NCI-H1436 treated with DMSO at 0.1 percent for 48 hours (cell line): ENCODE measurements at places on chromosomes 1 and 21.

DNA sequence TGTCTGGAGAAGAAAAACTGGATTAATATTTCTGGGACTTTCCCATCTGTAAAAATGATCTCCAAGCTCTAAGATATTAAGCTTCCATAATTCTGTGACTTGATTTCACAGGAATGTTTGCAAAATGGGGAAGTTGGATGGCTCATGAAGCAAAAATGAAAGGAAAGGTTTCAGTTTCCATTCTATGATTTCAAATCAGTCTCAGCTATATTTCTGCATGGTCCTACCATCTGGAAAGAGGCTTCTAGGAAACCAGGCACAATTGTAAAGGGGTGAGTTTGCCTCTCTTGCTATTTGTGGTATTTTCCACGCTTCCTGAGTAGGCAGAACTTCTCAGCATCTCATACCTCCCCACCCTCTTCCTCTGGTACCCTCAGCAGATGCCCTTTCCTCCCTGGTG, 22.4 kb upstream of the ACTN2 start:
- DNase-seq = no peak

DNA sequence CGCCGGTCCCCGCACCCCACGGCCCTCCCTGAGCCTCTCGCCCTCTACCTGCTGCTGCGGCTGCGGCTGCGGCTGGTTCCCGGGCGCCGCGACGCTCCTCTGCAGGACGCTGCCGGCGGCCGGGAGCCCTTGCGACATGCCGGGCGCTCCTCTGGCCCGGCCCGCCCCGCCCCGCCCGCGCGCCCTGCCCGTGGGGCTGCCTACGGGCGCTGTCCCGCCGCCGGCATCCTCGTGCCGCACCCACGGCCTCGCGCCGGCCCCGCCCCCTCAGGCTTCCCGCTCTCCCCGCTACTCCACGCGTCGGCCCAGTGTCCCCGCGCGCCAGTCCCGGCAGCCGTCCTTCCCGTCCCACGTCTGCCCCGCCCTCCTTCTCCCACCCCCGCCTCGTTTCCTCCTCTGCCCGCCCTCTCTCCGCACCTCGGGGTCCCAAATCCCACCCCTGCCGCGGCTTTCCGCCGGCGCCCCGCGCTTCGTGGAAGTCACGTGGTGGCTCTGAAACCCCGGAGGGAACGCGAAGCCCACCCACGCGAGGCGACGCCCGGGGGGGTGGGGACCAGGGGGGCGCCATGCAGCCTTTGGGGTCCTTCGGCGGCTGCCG, at the start of gene BATF3:
TSS of gene BATF3 (minus strand) at position 216 of the 598 bp plus-strand sequence. CDS start at position 138, 78 bp downstream.
- no peak for DNase-seq

- no peak for DNase-seq
Measured at GRCh38 chr1:68409426-68409825, 40.3 kb downstream of the RPE65 start.

- DNase-seq = no peak
Measured at GRCh38 chr1:101238031-101238628, 1.3 kb downstream of the S1PR1 start.

GRCh38 chr1:214449371-214449770, 102.0 kb downstream of the PTPN14 start:
- DNase-seq = no peak

DNA sequence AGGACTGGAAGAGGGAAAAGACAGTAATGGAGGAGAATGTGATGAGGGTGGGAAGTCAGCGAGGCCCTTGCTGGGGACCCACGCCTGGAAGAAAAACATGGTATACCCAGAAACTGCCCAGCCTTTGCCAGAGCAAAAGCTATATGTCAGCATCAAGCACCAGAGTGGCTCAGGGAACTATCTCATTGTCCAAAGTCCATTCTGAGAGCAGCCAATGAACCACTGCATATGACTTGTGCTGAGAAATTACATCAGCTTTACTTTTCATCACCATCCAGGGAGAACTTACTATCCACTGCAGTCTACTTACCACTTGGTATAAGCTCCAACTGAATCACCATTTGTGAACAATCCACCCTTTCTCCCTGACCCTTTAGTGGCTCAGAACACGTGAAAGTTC, 148.1 kb downstream of the TTLL7 start:
- DNase-seq = no peak

DNA sequence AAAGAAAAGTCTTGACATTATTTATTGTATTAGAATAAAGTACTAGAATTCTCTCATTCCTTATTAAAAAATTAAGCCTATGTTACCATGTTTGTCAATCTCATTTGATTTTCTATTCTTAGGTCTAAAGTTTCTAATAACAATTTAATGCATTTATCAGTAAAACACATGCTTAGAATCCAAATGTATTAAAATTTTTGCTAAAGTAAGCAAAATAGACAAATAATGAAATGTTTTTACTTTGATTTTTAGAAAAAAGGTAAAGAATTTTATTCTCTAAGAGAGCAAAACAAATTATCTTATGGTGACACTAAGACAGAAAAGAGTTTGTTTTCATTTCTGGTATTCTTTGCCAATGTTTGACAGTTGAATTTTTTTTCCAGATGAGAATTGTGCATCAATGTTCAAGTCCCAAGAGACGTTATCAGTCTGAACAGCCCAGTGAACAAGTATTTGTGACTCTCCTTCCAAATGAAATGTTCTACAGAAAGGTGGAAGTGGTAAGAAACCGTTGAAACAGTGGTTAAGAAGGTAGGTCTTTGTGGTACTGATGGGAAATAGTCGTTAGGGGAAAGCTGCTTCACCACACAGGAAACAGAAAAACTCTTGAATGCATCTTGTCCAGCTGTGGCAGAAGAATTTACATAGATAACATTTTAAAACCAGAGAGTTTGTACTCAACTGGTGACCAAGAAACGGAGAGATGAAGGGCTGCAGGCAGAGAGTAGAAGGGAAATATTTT, 402.5 kb downstream of the PTPRC start:
- no peak for DNase-seq

DNA sequence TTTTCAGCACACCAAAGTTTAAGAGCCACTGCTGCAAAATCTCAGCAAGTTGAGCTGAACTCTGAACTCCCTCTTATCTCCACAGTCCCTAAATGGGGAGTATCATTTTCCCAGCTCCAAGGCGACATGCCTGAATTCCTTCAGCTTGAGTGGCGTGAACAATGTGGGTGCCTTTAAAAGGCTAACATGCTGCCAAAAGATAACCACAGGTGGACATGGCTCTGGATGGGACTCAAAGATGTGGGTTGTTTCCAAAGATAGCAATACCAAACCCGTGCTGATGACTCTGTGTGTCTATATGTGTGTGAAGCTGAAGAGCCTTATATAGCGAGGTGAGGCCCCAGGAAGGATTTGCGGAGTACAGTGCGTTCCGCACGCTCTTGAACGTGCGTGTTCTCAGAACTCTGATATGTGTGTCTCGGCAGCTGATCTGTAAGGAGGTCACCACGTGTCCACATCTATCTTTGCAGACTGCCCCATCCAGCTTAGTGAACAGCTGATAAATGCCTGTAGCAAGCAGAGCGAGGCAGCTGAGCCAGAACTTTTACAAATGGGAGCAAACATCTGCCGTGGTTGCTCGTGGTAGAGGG, 189.2 kb downstream of the DYRK1A start:
- DNase-seq = no peak

DNA sequence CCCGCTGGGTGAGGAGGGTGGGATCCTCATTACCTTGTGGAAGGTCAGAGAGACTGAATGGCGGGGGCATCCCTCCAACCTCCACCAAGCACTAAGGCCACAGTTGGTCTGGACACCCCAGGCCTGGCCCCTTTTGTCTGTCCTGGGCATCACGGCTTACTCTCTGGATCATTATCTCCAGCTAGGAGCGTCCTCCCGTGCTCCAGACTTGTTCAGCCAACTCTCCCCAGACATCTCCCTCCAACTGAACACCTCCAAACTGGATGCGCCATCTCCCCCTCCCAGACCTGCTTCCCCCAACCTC, 7.3 kb upstream of the GJB5 start:
- no peak for DNase-seq

DNA sequence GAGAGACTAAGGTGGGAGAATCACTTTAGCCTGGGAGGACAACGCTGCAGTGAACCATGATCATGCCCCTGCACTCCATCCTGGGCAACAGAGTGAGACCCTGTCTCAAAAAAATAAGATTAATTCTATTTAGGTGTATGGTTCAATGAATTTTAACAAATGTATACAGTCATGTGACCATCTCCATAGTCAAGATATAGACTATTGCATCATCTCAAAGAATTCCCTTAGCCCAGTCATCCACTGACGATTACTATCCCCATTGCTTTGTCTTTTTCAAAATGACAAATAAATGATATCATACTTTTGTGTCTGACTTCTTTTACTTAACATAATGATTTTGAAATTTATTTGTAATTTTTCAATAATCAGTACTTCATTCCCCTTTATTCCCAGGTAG, 260.0 kb downstream of the LRRC7 start:
- DNase-seq = no peak

DNA sequence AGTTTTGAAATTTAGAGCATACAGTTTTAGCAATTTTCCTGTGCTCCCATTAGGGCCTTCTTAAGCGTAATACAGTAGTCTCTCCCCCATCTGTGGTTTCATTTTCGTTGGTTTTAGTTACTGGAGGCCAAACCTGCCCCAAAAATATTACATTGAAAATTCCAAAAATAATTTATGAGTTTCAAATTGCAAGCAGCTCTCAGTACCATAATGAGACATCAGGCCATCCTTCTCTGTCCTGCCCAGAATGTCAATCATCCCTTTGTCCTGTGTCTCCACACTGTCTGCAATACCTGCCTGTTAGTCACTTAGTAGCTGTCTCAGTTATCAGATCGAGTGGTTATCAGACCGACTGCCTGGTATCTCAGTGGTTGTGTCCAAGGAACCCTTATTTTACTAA, 45.4 kb downstream of the ADSS2 start:
- DNase-seq = no peak

GRCh38 chr1:17190010-17190995, 14.6 kb upstream of the PADI1 start:
- no peak for DNase-seq

DNA sequence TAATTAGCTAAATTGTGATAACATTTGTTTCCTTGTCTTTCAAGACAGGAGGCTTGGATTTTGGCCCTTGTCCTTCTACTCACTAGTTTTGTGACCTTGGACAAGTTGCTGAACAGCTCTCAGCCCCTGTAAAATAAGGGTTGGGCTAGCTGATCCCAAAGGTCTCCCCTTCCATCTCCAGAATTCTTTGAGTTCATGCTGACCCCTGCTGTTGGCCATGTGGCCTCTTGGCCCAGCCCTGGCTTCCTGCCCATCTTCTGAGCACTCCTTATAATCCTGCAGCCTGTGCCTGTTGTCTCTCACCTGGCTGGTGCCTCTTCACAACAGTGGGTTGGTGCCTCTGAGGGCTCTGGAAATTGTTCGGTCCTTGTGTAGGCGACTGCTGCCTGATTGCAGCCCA, 10.1 kb downstream of the PTGFRN start:
- DNase-seq = no peak

- DNase-seq = no peak
Measured at GRCh38 chr1:240869071-240869470, 257.1 kb upstream of the GREM2 start.

GRCh38 chr1:87077959-87078639, 163.7 kb downstream of the HS2ST1 start:
- no peak for DNase-seq

DNA sequence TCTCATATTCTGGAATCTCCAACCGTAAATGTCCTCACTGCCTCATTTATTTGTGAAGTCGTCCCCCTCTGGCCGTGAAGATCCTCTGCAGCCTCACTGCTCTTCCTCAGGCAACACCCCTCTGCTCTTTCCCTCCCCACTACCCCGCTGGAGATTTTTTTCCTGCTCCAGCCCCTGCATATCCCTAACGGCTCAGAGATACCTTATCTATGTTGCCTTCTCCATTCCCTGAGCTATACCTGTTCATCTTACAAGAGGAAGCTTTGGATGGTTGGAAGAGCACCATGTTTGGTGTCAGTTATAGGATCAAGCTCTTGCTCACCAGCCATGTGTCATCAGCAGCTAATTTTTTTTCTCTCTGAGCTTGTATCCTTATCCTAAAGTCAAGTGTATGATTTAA, 26.4 kb downstream of the LRRC8B start:
- no peak for DNase-seq

GRCh38 chr1:44924835-44925464, 61.4 kb downstream of the EIF2B3 start:
- no peak for DNase-seq

- DNase-seq = no peak
Measured at GRCh38 chr21:26840912-26841311, 4.3 kb downstream of the ADAMTS1 start.

DNA sequence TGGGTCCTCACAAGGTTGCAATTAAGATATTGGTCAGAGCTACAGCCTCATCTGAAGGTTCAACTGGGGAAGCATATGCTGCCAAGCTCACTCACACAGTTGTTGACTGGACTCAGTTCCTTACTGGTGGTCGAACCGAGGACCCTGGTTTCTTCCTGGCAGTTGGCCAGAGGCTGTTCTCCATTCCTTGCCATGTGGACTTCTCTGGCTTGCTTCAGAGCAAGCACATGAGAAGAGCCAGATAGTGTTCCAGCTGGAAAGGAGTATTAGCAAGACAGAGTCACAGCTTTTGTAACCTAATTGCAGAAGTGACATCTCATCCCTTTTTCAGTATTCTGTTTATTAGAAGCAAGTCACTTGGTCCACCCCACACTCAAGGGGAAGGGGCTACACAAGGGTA, 23.6 kb downstream of the POU2F1 start:
- DNase-seq = no peak

DNA sequence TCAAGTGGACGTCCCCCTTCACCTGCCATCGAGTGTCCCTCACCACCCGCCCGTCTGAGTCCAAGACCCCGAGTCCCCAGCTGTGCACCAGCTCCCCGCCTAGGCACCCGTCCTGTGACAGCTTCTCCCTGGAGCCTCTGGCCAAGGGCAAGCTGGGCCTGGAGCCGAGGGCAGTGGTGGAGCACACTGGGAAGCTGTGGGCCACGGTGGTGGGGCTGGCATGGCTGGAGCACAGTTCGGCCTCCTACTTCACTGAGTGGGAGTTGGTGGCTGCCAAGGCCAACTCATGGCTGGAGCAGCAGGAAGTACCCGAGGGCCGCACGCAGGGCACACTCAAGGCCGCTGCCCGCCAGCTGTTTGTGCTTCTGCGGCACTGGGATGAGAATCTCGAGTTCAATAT, 63.2 kb downstream of the VWA5B1 start:
- DNase-seq = no peak

DNA sequence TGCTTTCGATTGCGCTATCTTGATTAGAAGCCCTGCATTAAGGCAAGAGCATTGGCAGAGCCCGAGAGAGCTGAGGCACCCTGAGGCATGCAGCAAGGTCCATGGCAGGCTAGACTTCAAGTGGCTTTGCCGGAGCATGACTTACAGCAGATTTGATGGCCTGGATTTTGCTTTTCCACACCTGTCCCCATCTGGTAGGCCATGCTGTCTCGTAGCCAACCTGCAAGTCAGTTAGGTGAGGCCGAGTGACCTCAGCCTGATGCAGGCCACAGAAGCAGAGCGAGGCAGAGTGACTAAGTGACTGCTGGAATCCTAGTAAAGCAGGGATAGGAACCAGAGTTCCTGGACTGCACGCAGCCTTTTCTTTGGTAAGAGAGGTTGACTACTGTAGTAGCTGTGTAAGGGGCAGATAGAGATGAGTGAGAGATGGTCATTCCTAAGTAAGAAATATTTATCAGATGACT, 148.9 kb downstream of the PBX1 start:
- no peak for DNase-seq

- DNase-seq = no peak
Measured at GRCh38 chr1:228911225-228912210, 176.2 kb downstream of the RHOU start.
